ENCODE measurements at places on chromosomes 12 and 14.

DNA sequence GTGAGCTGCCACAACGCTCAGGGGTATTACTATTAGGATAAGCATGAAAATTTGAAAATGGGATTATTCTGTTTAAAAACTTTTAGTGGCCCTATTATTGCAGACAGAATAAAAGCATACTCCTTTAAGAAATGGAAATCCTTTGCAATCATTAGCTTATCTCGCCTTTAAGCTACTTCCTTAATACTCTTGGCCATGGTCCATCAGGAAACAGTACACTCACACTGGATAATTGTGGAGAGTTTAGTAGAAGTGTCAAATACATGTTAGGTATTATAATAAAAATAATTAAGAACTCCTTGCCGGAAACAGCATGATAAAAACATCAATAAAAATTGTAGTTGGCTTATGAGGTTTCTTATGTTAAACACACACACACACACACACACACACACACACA, 100.4 kb upstream of the PPFIA2 start:
- no peak for DNase-seq

GRCh38 chr14:56423544-56423943, 156.1 kb upstream of the TMEM260 start:
- no peak for DNase-seq

GRCh38 chr14:77844802-77845201, 44.9 kb downstream of the ADCK1 start:
- DNase-seq = no peak

- no peak for DNase-seq
These were observed 48.7 kb upstream of the TRAF3 start for GRCh38 chr14:102728501-102728900.

DNA sequence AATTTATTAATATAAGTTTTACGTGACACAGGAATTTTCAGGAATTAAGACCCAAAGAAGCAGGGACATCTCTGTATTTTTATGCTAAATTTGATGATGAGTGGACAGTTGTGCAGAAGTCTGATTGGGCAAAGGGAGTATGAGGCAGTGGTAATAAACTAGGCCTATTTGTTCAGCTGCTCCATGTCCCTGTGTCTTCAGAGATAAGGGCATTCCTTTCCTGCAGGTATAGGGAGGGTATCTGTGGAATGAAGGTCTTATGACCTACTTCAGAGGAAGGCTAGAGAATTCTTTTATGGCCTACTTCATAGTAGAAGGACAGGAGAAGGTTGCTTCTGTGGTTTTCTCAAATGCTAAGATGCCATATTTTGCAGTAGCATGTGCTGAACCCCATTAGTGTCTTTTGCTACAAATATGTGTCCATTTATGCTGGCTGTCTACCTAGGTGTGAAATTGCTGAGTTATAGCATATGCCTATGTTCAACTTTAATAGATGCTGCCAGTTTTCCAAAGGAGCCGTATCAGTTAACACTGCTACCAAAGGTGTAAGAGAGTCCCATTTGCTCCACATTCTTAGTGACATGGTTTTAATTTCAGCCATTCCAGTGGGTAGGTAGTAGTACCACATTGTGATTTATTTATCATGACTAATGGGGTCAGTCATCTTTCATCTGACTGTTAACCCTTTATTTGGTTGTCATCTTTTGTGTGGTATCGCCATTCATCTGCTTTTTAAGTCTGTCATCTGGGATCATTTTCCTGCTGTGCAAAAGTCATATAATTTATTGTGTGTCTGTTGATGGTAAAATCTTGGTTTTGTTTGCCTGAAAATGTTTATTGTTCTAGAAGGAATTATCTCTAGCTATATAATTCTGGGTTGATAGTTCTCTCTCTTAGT, 410.7 kb upstream of the RGS6 start:
- DNase-seq = no peak

DNA sequence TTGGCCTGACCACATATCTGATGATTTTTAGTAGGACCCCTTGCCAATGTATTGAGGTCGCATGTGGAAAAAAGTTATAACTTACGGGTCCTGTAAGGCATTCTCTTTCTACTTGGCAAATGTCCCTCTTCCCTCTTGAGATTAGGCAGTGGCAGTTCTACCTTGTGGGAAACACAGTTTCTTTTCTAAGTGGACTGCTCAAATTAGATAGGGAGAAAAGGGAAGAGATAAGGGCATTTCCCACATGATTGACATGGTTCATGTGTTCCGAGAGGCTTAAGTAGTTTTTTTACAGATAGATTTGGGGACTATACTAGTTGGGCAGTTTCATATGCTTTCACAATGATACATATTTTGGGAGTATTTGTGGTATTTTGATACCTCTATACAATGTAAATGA, 154.7 kb downstream of the FBXL14 start:
- DNase-seq = no peak

GRCh38 chr12:45789025-45789424, 59.5 kb downstream of the ARID2 start:
- no peak for DNase-seq

- no peak for DNase-seq
These were observed 835.8 kb upstream of the FLRT2 start for GRCh38 chr14:84694161-84694560.

GRCh38 chr12:728781-729180, 23.6 kb upstream of the WNK1 start:
- peak; percentile 54 for DNase-seq

DNA sequence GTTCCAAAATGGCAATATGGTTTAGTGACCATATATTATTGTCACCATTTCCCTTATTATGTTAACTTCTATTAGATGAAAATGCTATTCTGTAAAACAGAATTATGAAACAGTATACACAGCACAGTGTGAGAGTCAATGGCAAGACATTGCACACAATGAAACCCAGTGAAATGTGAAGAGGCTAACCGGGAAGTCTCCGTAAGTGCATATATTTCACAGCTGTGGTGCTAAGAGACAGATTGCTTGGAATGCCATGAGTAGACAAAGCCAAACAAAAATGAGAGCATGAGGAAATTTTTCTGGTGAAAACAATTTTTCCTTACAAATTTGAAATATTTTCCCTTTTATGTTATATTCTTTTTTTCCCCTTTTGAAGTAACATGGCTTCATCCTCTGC, 49.4 kb downstream of the DYRK2 start:
- no peak for DNase-seq

DNA sequence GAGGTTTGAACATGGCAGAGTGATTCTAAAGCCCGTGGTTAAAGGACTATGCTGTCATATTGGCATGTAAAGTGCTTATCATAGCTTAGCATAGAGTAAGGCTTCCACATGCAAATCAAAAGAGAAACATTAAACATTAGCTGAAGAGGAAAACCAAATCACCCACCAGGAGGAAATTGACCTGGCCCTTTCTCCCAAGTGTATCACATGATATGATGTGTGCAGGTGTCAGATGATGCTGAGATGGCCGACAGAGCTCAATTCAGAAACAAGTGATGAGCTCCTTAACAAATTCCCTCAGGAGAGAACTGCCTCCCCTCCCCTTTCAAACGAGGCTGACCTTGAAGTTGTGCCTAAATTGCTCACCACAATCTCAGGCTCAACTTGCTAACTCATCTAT, 217.1 kb upstream of the BTG1 start:
- DNase-seq = peak; percentile 32

GRCh38 chr12:128850400-128850799, 2.9 kb upstream of the GLT1D1 start:
- no peak for DNase-seq

- DNase-seq = no peak
These were observed 20.0 kb upstream of the SOCS2 start for GRCh38 chr12:93552427-93552826.

DNA sequence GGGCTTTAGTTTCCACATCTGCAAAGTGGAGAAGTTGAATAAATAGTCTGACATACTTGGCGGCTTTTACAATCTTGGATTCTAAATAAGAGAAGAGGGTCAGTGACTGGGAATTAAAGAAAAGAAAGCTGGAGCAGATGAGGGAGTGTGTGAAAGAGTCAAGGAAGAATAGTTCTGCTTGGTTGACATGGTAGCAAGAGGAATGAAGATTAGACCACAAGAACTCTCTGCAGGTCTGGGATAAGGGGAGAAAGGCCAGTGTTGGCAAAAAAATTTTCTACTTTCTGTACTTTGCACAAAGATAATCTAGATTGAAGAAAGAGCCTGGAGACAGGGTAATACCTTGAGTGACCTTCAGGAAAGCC, 5.9 kb downstream of the ITGB7 start:
- no peak for DNase-seq

GRCh38 chr12:62635649-62636048, 169.0 kb downstream of the MON2 start:
- DNase-seq = no peak

DNA sequence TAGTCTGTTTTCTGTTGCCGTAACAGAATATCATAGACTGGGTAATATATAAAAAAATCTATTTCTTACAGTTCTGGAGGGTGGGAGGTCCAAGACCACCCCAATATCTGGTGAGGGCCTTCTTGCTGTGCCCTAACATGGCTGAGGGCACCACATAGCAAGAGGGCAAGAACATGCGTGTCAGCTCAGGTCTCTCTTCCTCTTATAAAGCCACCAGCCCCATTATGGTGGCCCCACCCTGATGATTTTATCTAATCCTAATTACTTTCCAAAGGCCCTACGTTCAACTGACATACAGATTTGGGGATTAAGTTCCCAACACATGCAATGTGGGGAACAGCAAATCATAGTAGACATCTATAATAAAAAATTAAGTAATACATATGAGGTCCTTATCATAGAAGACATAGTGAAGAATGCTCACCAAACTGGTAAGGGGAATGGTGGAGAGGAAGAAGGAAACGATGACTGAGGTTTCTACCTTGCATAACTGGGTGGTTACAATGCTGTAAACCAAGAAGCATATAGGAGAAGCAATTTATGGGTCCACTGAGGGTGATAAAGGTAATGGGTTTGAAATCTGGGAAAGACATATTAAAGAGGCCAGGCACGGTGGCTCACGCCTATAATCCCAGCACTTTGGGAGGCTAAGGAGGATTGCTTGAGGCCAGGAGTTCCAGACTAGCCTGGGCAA, 27.0 kb downstream of the BTBD7 start:
- no peak for DNase-seq

GRCh38 chr12:48813465-48814261, 4.6 kb upstream of the CACNB3 start:
- DNase-seq = no peak

All from CD4-positive, alpha-beta T cell treated with Interleukin-2 at 100 ng/mL for 4 hours (primary cell).